T-helper 17 cell (primary cell): ENCODE measurements at places on chromosomes 5 and 9. TPM values are rescaled to one million over a fixed set of nuclear protein-coding genes. Genes with fewer than 3 reads are reported as not detected.

GRCh38 chr9:36486329-36486932 lies 86.3 kb upstream of the MELK start:
- DNase-seq: peak; percentile 10

- no peak for DNase-seq
Observed at GRCh38 chr9:85502815-85503655, 238.7 kb downstream of the AGTPBP1 start.

GRCh38 chr9:69395718-69396117 lies 70.7 kb downstream of the ENTREP1 start:
- DNase-seq: no peak

GRCh38 chr9:133323211-133323610 lies 12.8 kb downstream of the SURF6 start:
- no peak for DNase-seq

Gene DND1
- 1.2 TPM for total RNA-seq

Gene SPAG8
- 0.97 TPM for total RNA-seq

DNA sequence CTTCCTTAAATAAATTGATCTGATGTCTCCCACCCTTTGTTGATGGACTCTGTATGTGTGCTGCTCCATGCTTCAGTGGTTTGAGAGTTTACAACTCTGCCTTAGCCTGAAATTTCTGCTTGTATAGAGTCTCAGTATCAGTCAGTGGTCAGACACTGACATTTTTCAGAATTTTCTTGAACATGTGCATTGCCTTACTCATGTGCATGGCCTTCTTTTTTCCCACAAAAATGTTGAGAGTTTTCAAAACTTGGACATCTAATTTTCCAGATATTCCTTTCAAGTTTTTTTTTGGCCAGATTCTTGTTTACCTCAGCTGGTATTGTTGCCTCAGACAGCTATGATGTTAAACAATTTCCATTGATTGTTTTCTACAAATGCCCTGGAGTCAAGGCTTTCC lies 427.1 kb upstream of the CHD1 start:
- DNase-seq: no peak

- DNase-seq: no peak
Observed at GRCh38 chr5:168489059-168489458, 2.8 kb downstream of the RARS1 start.
